Activated CD8-positive, alpha-beta memory T cell treated with anti-CD3 and anti-CD28 coated beads for 1 hour (primary cell): ENCODE measurements at places on chromosomes 5 and 9.

GRCh38 chr5:115639377-115639776, 13.5 kb upstream of the TMED7 start:
- no peak for DNase-seq

DNA sequence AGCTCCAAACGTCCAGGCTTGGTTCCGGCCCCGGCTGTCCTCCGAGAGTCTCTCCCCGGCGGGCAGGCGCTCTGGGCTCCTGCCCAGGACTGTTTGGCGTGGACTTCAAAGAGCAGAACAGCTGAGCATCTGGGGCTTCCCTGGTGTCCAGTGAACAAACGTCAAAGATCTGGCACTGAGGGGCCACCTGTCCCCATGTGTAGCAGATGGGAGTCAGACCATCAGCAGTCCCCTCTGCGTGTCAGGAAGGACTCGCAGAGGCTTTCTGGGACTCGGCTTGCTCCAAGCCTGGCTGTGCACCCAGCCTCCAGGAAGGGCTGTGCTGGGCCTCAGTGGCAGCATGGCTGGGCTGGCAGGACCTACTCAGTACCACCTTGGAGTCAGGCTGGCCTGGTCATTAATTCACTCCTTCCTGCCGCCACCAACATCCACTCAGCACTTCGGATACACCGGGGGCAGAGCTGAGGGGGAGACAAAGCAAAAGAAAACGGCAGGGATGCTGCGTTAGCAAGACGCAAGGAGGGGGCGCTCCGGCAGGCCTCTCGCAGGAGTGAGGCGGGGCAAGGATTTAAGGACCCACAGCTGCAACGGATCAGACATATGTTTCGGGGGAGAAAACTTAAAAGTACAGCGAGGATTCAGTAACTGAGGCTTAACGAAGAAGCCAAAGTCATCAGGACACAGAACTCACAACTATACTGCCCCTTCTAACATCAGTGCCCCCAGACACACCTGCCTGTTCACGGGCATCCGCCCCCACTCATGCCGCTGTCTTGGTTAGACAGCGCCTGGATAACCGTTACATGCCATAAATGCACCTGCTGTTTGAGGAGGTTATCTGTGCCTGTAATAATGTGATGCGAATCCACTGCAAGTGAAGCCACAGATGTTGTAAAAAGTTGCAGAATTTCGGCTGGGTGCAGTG, 164.5 kb upstream of the PHYKPL start:
- no peak for DNase-seq

DNA sequence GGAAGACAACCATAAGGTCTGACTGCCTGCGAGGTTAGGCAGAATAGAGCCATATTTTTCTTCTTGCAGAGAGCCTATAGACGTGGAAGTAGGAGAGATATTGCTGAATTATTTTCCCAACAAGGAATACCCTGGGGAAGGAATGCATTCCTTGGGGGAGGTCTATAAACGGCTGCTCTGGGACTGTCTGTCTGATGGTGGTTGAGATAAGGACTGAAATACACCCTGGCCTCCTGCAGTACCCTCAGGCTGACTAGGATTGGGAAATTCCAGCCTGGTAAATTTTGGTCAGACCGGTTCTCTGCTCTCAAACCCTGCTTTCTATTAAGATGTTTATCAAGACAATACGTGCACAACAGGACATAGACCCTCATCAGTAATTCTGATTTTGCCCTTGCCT, 617.5 kb upstream of the GRIN3A start:
- DNase-seq: no peak

GRCh38 chr9:124710766-124711165, 60.3 kb downstream of the NR6A1 start:
- DNase-seq: no peak

DNA sequence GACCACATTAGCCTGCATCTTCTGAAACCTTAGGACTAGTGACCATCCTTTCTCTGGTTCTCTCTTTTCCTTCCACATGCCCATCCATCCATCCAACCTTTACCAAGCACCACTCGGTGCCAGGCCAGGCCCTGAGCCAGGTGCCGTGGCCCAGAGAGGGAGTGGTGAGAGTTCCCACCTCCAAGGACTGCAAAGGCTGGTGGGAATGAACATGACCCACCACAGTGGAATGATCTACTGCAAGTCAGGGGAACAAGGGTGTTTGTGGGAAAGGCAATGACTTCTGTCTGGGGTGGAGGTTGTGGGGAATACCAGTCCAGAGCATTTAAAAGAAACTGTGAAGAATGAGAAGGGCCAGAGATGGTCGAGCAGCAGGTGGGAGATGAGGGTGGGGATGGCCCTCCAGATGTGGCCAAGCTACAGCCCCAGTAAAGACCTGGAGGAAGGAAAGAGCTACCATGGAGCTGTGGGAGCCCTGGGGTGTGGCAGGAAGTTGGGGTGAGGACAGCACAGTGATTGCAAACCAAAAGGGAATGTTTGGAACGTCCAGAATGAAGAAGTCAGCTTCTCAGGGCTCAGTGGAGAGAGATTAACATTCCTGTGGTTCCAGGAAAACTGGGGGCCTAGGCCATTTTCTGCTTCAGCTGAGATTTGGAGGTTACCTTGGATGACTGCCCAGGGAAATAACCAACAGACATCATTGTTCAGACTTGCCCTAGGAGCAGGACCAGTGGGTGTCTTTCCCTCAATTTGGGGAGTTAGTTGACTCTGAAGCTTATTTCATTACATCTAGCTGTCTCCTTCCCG, 30.7 kb upstream of the CORO2A start:
- no peak for DNase-seq

DNA sequence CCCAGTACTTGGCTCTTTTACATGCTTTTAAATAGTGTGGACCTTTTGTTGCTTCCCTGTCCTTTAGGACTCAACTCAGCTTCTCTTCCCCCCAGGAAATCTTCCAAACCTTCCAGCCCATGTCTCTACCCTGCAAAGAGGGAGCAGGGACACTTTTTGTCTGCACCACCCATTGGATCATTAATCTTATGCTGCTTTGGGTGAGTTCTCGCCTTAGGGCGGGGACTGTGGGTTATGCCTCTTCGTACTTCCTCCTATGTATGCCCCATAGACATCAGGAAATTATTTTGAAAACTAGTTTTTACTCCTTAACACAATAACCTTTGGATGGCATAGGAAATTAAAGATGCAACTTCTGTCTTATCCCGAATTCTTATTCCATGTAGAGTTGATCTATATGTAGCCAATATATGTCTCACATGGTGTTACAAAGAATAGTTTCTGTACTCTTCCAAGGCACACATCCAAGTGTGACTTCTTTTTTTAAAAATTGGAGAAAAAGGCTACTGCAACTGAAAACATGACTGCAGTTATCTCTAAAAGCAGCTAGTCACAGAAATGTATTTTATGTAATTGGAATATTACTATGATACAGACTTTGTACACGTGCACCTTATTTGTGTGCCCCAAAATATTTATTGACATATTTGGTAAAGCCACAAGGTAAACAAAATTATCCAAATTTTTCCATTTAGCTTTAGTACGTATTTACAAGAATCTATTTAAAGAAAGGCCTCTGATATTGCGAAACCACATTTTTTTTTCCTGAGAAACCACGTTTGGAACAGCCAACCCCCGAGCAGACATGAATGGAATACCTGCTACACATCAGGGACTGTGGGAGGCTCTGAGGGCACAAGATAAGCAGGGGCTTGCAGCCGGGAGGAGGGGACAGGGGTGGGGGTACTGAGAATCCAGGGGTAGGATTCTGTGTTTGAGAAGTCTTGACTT, 133.6 kb downstream of the WDR41 start:
- DNase-seq: no peak

DNA sequence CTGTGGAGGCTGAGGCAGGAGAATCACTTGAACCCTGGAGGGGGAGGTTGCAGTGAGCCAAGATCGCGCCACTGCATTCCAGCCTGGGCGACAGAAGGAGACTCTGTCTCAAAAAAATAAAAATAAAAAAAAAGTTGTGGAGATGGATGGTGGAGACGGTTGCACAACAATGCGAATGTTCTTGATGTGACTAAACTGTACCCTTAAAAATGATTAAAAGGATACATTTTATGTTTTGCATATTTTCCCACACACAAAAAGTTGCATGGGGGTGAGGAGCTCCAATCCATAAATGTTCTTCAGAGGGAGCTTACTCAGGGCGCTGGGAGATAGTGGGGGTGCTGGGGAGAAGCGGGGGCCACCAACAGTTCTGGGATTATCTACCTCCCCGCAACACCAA, 43.8 kb upstream of the CDKN2AIPNL start:
- no peak for DNase-seq

GRCh38 chr5:102229685-102230084, 66.4 kb downstream of the SLCO4C1 start:
- no peak for DNase-seq

- DNase-seq: no peak
Measured at GRCh38 chr5:140240987-140241706, 61.8 kb downstream of the PFDN1 start.

- DNase-seq: no peak
Measured at GRCh38 chr9:85530721-85531120, 211.0 kb downstream of the AGTPBP1 start.

DNA sequence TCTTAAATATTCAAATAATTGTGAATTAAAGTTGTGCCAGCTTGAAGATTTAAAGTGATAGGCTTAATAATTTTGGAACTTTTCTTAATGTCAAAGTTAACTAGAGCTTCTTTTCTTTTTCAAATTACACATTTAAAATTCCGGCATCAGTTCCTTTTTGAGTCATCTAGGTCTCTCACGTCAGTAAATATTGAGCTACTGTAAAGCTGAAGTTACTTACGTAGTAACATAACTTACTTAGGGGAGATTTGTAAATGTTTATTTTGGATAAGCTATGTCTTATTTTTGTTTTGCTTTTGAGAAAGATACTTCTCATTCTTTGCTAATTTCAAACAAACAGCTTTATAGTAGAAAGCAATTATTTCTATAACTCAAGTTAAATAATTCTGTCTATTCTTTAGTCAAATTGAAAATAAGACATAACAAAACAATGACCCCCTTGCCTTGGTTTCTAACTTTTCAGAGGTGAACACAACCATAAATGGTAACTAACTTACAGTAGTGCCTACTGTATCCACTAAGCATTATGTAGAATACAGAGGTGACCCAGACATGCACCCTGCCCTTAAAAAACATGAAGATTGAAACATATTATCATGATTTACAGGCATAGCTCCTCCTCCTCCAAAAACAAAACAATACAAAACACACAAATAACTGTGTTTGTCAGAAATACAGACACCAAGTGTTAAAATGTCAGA, 29.8 kb downstream of the CD274 start:
- no peak for DNase-seq

- DNase-seq: no peak
Measured at GRCh38 chr5:129356846-129357245, 103.3 kb upstream of the ADAMTS19 start.

GRCh38 chr9:35070823-35071813, 1.3 kb downstream of the VCP start:
- no peak for DNase-seq

DNA sequence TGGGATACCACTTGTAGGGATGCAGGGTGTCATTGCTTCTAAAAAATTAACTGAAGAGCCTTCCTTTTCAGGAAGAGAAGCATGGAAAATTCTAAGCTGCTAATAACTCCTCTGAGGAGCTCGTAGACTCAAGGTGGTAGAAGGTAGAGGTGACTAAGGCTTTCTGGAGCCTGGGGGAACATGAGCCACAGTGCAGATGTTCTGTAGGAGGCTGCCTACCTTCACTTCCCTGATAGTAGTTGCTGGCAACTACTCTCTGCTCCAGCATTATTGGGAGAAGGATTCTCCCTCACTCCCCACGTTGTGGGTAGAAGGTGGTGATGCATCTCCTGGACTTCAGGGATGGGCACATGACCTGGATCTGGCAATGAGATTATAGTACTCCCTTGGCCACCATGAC, 86.7 kb upstream of the STARD4 start:
- no peak for DNase-seq

DNA sequence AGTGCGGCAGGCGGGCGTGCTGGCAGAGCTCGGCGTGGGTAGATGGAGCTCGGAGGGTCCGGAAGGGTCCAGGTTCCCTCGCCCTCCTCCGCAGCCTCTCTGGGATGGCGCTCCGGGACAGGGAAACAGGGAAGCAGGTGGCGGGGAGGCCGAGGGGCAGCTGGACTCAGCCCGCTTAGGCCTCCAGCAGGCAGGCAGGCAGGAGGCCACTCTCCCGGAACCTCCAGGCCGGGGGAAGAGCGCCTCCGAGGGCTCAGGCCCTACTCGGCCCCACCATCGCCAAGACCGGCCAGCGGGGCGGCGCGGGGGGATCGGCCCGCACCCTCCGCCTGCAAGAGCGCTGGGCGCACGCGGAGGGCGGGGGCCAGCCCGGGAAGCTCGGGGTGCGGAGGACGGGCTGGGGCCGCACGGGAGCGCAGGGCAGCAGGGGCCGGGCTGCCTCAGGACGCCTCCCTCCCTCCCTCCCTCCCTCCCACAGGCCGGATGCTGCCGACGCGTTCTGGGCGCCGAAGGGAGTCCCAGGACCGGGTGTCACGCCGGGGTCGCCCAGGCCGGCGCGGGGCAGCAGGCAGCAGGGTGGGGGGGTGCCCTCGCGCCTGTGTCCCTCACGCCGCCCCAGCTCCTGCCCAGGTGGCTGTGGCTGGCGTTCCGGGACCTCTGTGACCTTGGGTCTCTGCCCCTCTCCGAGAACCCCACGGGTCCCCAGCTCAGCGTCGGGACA, 977 bp downstream of the MGAT4B start:
- DNase-seq: no peak

GRCh38 chr9:115170358-115171073, 52.6 kb upstream of the TNC start:
- DNase-seq: no peak

DNA sequence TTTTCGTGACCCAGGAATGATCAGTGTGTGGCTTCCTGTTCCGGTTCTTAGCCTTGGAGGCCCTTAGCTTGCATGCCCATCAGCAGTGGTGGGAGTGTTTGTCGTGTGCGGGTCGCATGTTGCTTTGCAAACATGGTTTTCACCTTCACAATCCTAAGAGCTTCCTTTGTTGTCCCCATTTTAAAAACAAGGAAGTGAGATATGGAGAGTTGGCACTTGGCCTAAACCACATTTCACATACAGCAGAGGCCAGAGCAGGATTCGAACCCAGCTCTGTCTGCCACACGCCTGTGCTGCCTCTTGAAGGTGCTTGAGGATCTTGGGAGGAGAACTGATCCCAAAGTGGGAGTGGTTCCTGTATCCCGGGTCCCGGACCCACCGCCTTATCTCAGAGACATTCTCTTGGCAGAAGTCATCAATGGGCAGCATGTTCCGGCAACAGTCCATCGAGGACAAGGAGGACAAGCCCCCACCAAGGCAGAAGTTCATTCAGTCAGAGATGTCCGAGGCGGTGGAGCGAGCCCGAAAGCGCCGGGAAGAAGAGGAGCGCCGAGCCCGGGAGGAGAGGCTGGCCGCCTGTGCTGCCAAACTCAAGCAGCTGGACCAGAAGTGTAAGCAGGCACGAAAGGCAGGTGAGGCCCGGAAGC, 38.2 kb upstream of the POMT1 start:
- no peak for DNase-seq

- DNase-seq: no peak
Measured at GRCh38 chr9:33946779-33947535, 101.7 kb downstream of the UBAP2 start.
